A549 treated with DMSO at 1 μM for 4 hours (cell line): ENCODE measurements at places on chromosomes 1 and 21. TPM values are rescaled to one million over a fixed set of nuclear protein-coding genes. Genes with fewer than 3 reads are reported as not detected.

The ATF3 gene
- 26.4 to 45.2 TPM (median 32.2 TPM) in 5 replicates for total RNA-seq

The FCRL1 gene
- not detected in 5 replicates for total RNA-seq

The FAAH gene
- total RNA-seq, result 0.59 to 1.2 TPM (median 0.79 TPM) in 5 replicates

The WNT3A gene
- 0.02 to 0.05 TPM in 2 of 5 replicates, not detected in the others for total RNA-seq

The S100B gene
- not detected in 5 replicates for total RNA-seq

The FAM78B gene
- total RNA-seq, result 0.15 to 0.38 TPM (median 0.36 TPM) in 5 replicates

The CSMD2 gene
- not detected in 5 replicates for total RNA-seq

The LAMC2 gene
- total RNA-seq, result 27.6 to 40.3 TPM (median 29.1 TPM) in 5 replicates

The NHLH1 gene
- total RNA-seq, result 0.33 to 0.71 TPM (median 0.38 TPM) in 5 replicates

The ATP1A4 gene
- total RNA-seq, result not detected in 5 replicates

The SNX7 gene
- total RNA-seq, result 20.9 to 37.6 TPM (median 24.5 TPM) in 5 replicates

The CPT2 gene
- 8.2 to 10.2 TPM (median 8.8 TPM) in 5 replicates for total RNA-seq

The TMEM269 gene
- total RNA-seq, result 0.07 to 0.15 TPM (median 0.09 TPM) in 5 replicates

The PALMD gene
- 0.36 to 0.57 TPM (median 0.50 TPM) in 5 replicates for total RNA-seq

The ETNK2 gene
- 3.2 to 3.9 TPM (median 3.5 TPM) in 5 replicates for total RNA-seq

The PPFIA4 gene
- total RNA-seq, result 0.21 to 0.74 TPM (median 0.40 TPM) in 5 replicates

The GJB4 gene
- total RNA-seq, result 0.03 to 0.18 TPM (median 0.08 TPM) in 4 of 5 replicates, not detected in the other

The CRB1 gene
- not detected in 5 replicates for total RNA-seq

The HCRTR1 gene
- not detected in 5 replicates for total RNA-seq
